ENCODE measurements at places on chromosomes 2 and 18.

- DNase-seq, result no peak
Observed at GRCh38 chr2:64651590-64651989, 2.1 kb downstream of the SERTAD2 start.

- DNase-seq, result peak; percentile 8
Observed at GRCh38 chr2:225120186-225120585, 77.9 kb upstream of the DOCK10 start.

- DNase-seq, result no peak
Observed at GRCh38 chr2:201697899-201698298, 545 bp downstream of the MPP4 start.

DNA sequence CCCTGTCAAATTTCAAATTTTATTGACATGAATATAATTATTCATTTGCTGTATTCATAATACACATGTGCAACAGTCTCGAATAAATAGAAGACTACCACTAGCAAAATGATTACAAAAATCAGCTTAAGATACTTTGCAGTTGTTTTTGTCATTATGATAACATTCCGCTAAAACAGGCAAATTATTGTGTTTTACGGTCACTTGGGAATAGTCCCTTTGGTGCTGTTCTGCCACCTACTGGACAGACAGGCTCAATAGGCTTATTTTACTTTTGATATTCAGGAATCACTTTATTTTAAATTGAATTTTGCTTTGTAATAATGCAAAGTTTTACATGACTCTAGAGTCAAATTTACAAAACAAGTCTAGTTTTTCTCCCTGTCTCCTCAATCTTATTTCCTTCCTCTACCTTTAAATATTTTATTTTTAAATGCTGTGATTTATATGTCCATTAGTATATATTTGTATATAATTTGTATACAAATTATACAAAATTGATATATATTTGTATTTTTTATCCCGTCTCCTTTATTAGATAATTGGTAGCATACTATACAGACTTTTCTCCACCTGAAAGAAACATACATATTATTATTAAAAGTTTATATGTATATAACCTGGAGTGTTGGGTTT, 456.3 kb downstream of the DLGAP1 start:
- no peak for DNase-seq

- DNase-seq, result no peak
Observed at GRCh38 chr2:165582409-165582808, 112.9 kb downstream of the CSRNP3 start.

GRCh38 chr2:232889876-232890401, 19.9 kb downstream of the SNORC start:
- DNase-seq, result peak; percentile 2

GRCh38 chr2:30400151-30400954, 46.7 kb upstream of the LCLAT1 start:
- no peak for DNase-seq
